ENCODE measurements at places on chromosomes 2 and 18.

DNA sequence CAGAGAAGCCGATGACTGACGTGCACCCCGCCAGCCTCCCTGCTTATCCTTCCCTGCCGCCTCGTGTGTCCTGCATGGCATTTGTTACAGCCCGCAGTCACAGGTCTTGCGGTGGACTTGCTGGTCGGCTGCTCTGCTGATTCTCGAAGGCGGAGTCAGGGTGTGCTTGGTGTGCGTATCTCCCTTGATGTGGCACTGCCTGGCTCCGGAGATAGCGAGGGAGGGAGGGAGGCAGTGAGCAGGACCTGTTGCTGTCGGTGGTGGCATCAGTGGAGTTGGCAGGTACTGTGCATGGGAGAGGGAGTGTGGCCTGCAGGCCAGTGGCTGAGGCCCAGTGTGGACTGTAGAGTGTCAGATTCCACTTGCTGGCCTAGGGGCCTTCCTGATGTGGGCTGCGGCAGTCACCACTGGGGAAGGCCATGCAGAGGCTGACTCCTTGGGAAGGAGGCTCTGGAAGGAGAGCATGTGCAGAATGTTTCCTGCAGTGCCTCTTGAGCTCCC is 198.9 kb downstream of the AGAP1 start:
- DNase-seq = no peak

- no peak for DNase-seq
Observed at GRCh38 chr18:2240311-2240705, 331.0 kb downstream of the METTL4 start.

DNA sequence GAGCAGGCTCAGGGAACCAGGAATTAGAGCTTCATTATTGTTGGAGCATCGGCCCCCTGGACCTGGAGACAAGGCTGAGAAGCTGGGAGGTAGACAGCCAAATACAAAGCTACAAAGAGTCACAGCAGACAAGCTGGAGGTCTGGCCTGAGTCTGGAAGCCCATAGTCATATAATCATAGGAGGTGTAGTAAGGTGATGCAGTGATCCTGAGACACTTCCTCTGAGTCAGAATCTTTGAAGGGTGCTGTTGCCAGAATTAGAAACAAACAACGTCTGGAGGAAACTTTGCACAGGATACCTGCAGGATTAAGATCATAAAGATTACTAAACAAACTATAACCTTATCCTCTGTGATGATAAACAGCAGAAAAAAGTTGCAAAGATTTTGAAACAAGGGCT is 213.8 kb downstream of the DSC3 start:
- no peak for DNase-seq

DNA sequence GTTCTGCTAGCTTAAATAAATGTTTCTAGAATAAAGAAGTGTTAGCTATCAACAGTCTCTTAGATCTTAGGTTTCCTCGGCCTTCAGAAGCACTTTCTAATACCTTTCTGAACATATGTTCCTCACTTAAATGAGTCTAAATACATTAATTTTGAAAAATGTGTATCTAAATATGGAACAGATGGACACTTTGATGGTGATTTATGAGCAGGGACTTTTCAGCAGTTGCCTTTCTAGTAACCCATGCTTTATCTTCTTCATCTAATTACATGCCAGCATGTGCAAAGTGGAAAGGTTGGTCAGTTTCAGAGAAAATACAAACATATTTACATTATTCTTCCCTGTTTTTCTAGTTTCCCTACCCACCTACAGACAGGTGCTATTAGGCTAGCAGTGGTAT is 797.0 kb upstream of the CHAC2 start:
- DNase-seq = no peak

DNA sequence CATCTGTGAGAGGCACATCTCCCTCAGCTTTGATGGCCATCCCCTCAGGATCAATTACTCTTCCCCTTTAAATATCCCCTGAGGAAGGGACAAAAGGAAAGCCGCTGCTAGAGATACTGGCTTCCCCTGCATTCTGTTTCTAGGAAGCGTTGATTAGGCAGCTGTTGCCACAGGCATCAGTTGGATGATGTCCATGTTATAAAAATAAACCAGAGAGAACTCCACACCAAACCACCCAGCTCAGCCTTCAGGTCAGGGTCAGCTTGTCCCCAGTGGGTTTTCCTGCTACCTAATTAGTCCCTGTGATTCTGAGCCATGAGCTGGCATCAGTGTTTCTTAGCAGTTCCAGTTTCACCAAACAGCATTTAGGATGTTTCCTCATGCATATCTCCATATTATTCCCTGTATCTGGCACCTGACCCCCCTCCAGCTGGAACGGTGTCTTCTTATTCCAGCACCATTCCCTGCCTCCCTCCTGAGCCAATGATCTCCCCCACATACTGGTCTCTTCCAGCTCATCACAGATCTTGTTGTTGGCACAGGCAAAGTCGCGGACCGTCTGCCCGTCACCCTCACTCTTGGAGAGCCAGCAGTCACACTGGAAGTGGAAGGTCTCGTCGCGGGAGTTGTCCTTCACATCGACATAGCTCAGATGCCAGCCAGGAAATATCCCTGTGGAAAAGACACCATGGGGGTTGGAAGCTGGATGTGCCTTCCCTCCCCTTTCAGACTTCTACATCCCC is 168.4 kb downstream of the LOXHD1 start:
- DNase-seq = no peak

GRCh38 chr2:119338272-119338671 is 28.4 kb downstream of the C2orf76 start:
- DNase-seq = no peak

GRCh38 chr2:210454336-210454735 is 22.2 kb downstream of the LANCL1 start:
- DNase-seq = no peak

GRCh38 chr2:17798338-17798737 is 17.9 kb upstream of the MSGN1 start:
- DNase-seq = peak; percentile 21

- no peak for DNase-seq
Observed at GRCh38 chr2:2020897-2021296, 276.6 kb upstream of the PXDN start.

GRCh38 chr2:10911291-10912075 is at the start of gene KCNF1:
KCNF1 (plus strand) TSS chr2:10911934; CDS start chr2:10912427, 493 bp downstream.
- DNase-seq = peak; percentile 49

GRCh38 chr2:31270131-31270530 is 36.2 kb downstream of the EHD3 start:
- no peak for DNase-seq

DNA sequence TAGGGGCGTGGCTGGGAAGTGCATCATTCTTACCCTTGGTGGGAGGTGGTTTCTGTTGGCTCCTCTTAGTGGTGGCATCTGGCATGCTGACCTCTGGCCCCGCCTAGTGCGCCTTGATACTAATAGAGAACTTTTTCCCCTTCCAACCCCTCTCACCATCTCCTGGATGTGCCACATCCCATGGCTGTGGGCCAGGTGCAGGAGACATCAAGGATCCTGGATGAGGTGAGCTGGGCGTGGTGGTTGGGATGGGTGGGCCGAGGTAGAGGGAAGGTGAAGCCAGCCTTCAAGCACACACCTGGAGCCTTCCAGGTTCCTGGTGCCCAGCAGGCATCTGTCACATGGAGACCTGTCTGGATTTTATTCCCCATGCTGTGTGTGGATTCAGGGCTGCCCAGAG is 149.2 kb downstream of the DYSF start:
- no peak for DNase-seq

DNA sequence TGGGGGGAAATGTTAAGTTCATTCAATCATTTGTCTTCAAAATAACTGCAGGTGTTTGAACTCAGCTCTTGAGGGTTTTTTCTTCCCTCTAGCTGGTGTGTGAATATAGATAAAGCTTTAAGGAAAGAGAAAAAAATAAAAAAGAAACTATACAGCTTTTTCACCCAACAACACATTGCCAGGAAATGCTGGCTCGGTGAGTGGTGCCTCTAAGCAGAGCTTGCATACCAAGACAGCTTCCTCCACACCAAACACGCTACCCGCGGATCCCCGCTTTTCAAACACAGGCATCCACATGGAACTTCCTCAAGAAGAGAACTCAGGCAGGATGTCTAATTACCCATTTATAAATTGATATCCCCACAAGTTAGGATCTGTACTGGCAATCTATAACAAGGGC is 69.8 kb upstream of the TANK start:
- no peak for DNase-seq

GRCh38 chr18:24479371-24479770 is 18.9 kb downstream of the HRH4 start:
- no peak for DNase-seq

- no peak for DNase-seq
Observed at GRCh38 chr18:27556741-27557140, 371.6 kb upstream of the CHST9 start.

DNA sequence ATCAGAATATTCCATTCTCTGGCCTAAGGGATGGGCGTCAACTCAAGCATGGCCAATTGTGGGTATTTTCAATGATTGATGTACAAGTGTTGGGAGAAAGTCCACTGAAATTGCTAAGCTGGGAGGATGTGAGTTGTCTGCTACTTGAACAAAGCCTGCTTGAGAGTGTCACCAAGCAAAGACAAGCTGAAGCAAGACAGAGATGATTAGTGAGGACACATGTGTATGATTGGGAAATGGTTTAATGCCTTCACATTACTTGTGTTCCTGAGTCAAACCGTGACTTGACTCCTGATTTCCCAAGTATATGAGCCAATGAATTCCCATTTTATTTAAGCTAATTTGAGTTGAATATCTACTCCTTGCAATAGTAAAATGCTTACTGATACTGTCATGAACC is 23.7 kb upstream of the NRP2 start:
- DNase-seq = no peak

GRCh38 chr2:223669453-223670225 is 67.5 kb upstream of the SCG2 start:
- no peak for DNase-seq

- peak; percentile 12 for DNase-seq
Observed at GRCh38 chr2:62774555-62775366, 69.2 kb downstream of the EHBP1 start.

- no peak for DNase-seq
Observed at GRCh38 chr18:27500531-27500930, 315.4 kb upstream of the CHST9 start.

DNA sequence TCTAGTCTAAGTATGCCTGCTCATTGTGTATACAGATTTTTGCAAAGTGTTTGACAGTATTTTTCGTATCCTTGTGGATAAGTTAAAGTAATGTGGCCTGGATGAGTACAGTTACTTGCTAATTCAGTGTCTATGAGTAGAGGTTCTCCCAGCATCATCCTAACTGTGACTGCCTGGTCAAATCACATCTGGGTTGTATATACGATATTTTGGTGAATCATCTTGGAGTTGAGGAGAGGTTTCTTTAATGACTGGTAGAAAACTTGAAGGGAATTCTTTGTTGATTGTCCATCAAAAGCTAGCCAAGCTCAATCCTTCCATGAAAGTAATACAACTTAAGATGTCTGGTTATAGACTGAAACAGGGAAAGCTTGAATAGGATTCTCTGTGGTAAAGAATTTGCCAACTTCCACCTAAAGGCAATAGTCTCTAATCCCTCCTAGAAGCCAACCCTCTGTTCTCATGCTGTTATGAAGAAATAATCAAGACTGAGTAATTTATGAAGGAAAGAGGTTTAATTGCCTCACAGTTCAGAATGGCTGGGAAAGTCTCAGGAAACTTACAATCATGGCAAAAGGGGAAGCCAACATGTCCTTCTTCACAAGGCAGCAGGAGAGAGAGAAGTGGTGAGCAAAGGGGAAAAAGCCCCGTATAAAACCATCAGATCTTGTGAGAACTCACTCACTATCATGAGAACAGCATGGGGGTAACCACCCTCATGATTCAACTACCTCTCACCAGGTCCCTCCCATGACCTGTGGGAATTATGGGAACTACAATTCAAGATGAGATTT is 19.4 kb upstream of the RALBP1 start:
- DNase-seq = no peak

GRCh38 chr18:79111483-79111882 is 42.3 kb downstream of the ATP9B start:
- DNase-seq = no peak

DNA sequence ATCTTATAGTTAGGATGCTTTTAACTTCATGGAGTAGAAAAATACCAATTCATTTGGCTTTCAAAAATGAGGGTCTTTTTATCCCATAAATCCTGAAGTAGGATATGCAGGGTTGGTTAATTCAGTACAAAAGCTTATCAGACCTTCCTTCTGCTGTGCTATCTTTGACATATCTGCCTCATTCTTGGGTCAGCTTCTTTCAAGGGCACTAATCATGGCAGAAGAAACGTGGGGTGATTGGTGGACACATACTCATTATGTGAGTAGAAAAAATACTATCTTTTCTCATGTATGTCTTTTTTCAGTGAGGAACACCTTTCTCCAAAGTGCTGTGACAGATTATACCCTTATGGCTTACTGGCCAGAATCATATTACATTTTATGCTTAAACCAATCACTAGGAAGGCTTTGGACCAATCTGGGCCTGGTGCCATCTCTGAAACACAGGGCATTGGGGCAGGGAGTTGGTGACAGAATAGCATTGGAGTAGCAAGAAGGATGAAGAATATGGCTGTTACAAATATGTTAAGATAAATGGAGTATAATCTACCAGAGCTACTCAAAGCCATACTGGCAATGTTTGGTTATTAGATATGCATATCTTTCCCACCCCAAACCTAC is 10.1 kb downstream of the UGP2 start:
- no peak for DNase-seq

- DNase-seq = no peak
Observed at GRCh38 chr2:171792886-171793580, 101.0 kb downstream of the SLC25A12 start.

DNA sequence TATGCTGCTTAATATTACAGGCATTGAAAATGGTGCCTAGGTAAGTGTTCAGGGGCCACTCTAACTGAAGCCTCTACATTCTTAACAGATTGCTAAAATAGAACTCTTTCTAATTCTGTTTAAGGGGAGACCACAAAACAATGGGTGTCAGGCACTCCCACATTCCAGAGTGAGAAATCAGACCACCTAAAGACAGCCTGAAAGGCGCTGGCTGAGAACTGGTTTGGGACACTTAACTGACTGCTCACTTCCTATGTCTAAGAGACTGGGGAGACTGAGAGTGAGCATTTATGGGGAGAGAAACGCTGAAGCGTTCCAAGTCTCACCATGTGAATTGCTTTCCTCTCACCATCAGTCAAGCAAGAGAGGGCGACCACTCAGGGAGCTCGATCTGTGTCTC is 108.8 kb upstream of the ITGB6 start:
- DNase-seq = no peak

GRCh38 chr2:28390746-28391563 is 1.7 kb upstream of the FOSL2 start:
- no peak for DNase-seq

DNA sequence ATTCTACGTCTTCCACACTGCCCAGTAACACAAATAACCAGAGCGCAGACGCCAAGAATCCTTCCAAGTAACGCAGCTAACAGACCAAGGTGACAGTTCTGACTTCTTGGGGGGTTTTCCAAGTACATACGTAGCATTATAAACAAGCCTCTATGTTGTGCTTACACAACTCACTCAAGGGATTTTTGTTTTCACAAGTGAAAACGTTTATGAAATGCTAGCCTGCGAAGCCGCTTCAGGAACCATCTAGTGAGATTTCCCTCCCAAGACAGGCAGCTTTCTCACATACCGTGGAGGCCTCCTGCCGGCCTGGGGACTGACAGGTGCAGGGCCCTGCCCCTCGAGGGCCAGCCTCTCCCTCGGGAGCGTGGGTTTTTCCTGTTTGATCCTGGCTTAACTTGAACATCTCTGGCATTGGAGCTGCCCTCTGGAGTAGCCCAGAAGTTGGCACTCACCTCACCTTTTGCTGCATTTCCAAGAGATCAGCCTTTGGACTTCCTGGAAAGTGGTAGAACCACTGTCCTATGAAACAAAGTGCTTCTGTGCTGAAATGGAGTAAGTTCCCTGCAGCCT is 151.1 kb downstream of the MBP start:
- no peak for DNase-seq

GRCh38 chr18:23453680-23454058 is 582 bp downstream of the RIOK3 start:
- DNase-seq = peak; percentile 3

GRCh38 chr18:8499810-8500675 is 109.2 kb upstream of the RAB12 start:
- no peak for DNase-seq

Measured in DMS79 (cell line).